ENCODE measurements at places on chromosomes 13 and 19. TPM values are rescaled to one million over a fixed set of nuclear protein-coding genes. Genes with fewer than 3 reads are reported as not detected.

ZNF132 gene
- 4.8 TPM for total RNA-seq

PKN1 gene
- 51.6 TPM for total RNA-seq

GRCh38 chr19:39263912-39264305, 4.3 kb upstream of the IFNL2 start:
- no peak for DNase-seq

GRCh38 chr19:12482509-12482886, 2.1 kb downstream of the ZNF709 start:
- DNase-seq = peak; percentile 32

DNA sequence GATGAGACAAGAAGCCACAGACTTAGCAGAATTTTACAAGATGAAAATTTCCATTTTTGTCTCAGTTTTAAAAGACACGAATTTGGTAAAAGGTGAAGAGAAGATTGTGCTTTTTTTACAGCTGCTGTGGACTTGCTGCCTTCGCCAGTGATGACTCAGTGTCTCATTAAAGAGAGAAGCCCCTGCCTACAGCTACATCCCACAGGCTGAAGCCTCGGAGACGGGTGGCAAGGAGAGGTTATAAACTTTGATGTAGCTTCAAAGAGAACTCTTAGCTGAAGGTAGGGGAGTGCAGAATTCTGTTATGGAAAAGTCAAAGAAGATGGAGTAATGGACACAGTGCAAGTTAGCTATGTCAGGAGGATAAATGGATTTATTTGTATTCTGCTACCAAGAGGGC, 683.4 kb upstream of the ARGLU1 start:
- DNase-seq = peak; percentile 2

Data from M059J (cell line).